8988T (cell line): ENCODE measurements at places on chromosomes 2 and 18.

DNA sequence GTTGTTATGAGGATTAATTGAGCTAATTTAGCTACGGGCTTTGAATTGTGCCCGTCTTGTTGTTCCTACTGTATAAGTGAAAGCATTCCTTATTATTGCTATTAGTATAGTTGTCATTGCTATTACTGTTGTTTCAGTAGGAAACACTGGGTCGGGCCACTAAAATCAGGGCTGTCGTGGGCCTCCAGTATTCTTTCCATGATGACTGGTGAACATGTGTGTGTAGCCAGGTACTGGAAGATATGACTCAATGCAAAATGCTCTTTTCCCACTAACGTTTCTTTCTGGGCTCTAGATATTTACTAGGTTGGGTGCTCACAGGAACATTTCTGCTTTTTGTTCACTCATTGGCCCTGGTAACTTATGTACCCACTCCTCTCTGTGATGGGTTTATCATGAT, 4.9 kb downstream of the TTL start:
- no peak for DNase-seq

DNA sequence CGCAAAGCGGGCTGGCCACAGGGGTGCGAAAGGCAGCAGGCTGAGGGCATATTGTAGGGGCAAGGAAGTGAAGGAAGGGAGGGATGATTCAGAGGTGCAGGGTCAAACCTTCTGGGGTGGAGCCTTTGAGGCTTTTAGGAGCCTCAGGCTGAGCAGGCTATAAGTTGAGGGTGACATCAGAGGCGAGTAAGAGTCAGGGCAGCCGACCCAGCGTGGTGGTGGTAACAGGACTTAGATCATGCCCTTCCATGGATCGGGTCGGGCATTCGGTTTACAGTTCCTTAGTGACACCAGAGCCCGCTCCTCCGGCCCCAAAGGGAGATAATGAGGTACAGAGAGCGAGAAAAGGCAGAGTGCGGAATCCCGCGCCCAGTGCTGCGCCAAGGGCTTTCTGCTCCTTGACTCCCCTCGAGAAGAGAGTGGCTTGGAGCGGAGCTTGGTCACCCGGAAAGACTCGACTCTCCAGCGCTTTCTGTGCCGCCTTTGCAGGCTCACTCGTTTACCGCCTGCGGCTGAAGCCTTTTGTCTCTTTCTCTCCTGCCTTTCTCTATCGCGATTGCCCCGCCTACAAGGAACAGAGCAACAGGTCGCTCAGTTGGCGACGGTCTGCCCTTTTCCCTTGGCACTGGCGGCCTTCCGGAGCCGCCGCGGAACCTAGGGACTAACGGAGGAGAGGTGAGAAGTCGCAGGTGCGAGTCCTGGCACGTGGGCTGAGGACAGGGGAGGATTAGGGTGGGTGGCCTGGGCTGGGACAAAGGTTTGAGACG, 720 bp downstream of the LBX2 start:
- no peak for DNase-seq

GRCh38 chr2:73176205-73176880, 26.0 kb upstream of the NOTO start:
- DNase-seq: no peak

GRCh38 chr2:143085125-143085784, 44.0 kb upstream of the ARHGAP15 start:
- DNase-seq: no peak
